ENCODE measurements at places on chromosomes 2 and 18.

- no peak for DNase-seq
These were observed 88.5 kb upstream of the COL5A2 start for GRCh38 chr2:189267925-189268579.

GRCh38 chr2:53994818-53995808 is 24.3 kb upstream of the PSME4 start:
- DNase-seq: no peak

- DNase-seq: no peak
These were observed 17.0 kb downstream of the SERPINB8 start for GRCh38 chr18:63986885-63987284.

- DNase-seq: no peak
These were observed 346.4 kb downstream of the EPHA4 start for GRCh38 chr2:221225752-221226151.

- DNase-seq: no peak
These were observed 379.2 kb upstream of the CELF4 start for GRCh38 chr18:37944700-37945270.

DNA sequence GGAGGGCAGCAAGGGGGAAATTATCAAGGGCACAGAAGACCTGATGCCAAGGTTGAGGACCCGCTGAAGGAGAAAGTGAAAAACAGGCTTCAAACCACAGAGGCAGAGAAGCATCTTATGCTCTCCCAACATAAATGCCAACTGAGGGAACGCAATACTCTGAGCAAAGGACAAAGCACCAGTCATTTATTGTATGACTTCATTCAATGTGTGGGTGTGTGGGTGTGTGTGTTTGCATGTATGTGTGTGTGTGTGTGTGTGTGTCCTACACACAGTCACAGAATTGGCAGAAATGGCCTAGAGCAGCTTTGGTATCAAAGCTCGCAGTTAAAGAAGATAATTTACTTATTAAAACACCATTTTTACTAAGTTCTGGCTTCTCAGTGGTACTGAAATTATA is 51.4 kb downstream of the UXS1 start:
- no peak for DNase-seq

- DNase-seq: no peak
These were observed 6.3 kb upstream of the SPP2 start for GRCh38 chr2:234044157-234044556.
